ENCODE measurements at places on chromosomes 6 and 20.

DNA sequence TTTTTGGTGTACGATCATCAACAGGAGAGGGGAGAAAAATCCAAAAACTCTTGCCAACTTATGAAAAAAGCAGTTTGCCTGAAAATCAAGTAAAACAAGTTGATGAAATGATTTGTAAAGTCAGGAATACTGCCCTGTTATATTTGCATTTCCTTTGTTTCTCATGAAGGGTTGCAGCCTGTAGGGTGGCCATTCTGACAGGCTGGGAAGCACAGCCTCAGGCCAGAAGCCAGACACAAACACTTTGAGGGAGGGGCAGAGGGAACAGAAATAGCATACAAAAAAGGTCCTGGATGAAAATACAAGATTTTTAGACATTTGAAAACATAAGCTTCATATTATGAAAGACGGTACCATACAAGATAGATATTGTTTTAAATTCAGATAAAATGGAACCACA is 109.8 kb downstream of the DTNBP1 start:
- DNase-seq: no peak

GRCh38 chr20:45429618-45430017 is 13.7 kb downstream of the PIGT start:
- DNase-seq: no peak

DNA sequence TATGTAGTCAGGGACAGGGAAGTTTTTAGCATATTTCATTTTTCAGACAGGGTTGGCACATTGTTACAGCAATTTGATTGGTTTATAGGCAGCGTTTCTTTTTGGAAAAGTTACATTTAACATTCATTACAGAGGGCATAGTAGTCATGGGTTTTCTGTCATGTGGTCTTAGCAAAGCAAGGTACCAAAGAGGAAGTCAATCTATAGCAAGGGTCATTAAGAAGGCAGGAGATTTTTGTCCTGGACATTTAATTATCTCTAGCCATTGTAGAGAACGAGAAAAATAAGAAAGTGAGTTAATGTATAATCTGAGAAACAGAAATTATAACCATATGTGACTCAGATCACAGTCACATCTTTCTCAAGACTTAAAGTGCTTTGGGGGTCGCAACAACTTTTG is 47.4 kb downstream of the TPD52L1 start:
- no peak for DNase-seq

DNA sequence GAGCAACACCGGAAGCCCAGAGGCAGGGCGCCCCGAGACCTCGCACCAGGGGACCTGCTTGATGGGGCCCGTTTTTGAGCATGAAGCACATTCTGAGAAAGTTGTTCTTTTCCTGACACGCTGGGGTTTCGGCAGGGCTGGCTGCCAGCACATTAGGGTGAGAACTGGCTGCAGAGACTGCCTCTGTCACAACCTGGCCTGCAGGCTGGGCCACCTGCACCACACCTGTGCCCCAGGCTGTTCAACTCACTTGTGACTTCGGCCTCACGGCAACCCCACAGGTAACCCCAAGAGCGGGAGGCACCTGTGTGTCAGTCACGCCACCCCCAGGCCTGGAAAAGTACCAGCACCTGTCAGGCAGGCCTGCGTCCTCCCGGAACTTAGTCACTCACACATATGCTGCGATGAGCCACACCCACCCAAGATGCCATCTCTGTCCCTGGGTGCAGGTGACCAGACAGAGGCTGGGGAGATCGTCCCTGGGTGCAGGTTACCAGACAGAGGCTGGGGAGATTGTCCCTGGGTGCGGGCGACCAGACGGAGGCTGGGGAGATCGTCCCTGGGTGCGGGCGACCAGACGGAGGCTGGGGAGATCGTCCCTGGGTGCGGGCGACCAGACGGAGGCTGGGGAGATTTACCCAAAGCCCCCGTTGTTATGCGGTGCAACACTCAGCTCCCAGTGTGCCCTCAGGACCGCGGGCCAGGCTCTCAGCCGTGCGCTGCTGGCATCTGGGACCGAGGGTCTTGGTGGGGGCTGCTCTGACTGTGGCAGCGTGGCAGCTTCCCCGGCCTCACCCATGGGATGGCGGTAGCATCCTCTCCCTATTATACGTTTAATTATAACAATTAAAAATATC is 82.5 kb upstream of the BHLHE23 start:
- peak; percentile 1 for DNase-seq

DNA sequence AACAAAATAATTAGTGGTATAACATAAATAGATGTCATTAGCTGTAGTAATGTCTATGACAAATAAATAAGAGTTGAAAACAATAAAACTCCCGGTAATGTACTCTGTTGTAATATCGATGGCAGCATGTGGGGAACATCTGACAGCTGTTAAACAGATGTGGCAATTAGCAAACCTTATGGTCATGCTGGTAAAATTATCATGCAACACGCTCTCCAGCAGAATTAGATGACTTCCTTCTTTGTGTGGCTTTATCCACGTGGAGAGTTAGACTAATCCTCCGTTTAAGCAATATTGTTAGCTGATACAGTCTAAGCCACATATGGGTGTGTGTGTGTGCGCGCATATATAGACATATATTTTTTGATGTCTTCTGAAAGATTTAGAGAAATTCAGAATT is 77.7 kb upstream of the ZFP64 start:
- DNase-seq: no peak

DNA sequence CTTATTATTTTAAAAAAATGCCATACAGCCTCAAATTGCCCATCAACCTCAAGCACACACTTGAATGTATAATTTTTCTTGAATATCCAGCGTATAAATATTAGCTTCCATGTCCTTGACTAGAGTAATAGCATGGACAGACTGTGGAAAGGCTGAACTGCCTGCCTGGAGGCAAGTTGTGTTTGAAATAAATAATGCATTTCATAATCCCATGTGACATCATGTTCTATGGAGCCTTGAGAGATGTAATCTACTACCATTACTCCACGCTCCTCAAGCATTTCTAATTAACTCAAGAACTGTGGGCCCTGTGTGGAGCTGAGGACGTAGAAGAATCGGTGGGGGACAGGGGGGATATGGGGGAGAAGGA is 94.2 kb downstream of the CDS2 start:
- no peak for DNase-seq

GRCh38 chr6:117396228-117396627 is 29.5 kb downstream of the ROS1 start:
- no peak for DNase-seq

DNA sequence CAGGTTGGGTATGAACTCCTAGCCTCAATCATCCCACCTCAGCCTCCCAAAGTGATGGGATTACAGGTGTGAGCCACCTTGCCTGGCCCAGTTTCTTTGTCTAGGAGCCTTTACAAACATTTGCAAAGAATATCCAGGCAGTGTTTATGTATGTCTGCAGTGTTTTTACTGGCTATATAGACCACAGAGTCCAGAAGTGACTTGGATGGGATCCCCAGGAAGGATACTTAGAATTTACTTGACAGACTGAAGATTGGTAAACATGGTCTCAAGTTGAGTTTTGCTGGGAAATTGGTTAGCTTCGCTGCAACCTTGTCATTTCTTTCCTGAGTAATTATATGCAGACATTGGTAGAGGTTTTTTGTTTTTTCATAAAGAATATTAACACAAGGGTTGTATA is 23.8 kb downstream of the JARID2 start:
- DNase-seq: no peak

GRCh38 chr6:53239526-53239925 is 90.9 kb upstream of the GCM1 start:
- DNase-seq: no peak

DNA sequence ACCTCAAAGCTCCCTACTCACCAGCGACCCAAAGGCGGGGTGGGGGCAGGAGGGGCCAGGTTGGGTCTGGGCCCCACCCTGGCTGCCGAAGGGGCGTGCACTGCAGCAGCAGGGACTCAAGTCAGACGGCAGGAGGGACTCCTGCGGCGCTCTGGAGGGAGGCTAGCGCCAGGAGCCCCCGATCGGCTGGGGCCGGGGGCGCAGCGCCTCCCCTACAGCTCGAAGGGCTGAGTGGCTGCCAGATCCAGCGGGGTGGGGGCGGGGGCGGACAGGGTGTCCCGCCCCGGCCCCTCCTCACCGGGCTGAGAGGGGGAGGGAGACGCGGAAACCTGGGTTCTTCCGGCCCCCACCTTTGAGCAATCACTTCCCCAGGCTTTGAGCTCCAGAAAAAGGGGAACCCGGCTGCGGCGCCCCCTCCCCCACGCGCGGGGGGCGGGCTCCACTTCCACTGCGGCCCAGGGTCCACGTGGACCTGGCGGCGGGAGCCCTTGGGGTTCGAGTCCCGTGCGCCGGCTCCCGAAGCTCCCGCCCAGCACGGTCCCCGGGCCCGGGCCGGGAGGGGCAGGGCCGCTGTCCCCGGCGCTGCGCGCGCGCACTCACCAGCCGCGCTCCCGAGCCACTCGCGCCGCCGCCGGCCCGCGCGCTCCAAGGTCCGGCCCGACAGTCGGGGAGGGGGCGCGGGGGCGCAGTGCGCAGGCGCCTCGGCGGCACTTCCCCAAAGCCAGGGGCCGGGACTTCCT is at the start of gene RGS19:
Gene RGS19, minus strand, starts transcription at position 246 of the 740 bp plus-strand sequence. CDS start 2,632 bp downstream, outside the sequence.
- DNase-seq: peak; percentile 81

DNA sequence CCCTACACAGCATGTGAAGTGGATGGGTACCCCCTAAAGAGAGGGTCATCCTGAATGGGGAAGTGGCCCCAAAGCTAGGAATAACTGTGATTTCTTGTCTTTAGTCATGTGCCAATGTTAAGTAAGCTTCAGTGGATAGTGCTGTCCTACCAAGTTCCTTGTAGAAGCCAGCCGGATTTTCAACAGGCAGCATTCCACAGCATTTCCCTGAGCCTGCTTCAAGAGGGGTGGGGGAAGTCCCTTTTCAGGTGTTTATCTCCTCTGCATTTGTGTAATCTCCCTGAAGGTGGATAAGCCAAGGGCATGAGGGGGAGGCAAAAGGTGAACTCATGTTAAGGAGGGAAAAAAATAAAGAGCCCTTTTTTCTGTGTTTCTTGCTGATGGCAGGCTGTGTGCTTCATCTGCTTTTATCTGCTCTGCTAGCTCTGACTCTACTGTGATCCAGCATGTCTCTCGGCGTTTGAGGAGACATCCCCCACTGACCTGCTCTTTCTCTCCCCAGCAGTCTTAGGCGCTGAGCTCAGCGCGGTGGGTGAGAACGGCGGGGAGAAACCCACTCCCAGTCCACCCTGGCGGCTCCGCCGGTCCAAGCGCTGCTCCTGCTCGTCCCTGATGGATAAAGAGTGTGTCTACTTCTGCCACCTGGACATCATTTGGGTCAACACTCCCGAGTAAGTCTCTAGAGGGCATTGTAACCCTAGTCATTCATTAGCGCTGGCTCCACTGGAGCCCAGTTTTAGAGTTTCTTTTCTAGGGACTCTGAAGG is 1.9 kb downstream of the EDN1 start:
- DNase-seq: no peak

- no peak for DNase-seq
Measured at GRCh38 chr6:63635215-63635587, 401 bp upstream of the PHF3 start.

- no peak for DNase-seq
Measured at GRCh38 chr6:166351715-166352285, 9.5 kb upstream of the SFT2D1 start.

GRCh38 chr6:161434921-161435747 is 161.3 kb upstream of the AGPAT4 start:
- DNase-seq: no peak

Measured in stimulated activated naive CD8-positive, alpha-beta T cell treated with anti-CD3 and anti-CD28 coated beads, Interleukin-15, Interleukin-2, amounts not matched to agents 100 U/mL and 50 U/mL, for 24 hours (primary cell).